ENCODE measurements at places on chromosomes 16 and 17.

DNA sequence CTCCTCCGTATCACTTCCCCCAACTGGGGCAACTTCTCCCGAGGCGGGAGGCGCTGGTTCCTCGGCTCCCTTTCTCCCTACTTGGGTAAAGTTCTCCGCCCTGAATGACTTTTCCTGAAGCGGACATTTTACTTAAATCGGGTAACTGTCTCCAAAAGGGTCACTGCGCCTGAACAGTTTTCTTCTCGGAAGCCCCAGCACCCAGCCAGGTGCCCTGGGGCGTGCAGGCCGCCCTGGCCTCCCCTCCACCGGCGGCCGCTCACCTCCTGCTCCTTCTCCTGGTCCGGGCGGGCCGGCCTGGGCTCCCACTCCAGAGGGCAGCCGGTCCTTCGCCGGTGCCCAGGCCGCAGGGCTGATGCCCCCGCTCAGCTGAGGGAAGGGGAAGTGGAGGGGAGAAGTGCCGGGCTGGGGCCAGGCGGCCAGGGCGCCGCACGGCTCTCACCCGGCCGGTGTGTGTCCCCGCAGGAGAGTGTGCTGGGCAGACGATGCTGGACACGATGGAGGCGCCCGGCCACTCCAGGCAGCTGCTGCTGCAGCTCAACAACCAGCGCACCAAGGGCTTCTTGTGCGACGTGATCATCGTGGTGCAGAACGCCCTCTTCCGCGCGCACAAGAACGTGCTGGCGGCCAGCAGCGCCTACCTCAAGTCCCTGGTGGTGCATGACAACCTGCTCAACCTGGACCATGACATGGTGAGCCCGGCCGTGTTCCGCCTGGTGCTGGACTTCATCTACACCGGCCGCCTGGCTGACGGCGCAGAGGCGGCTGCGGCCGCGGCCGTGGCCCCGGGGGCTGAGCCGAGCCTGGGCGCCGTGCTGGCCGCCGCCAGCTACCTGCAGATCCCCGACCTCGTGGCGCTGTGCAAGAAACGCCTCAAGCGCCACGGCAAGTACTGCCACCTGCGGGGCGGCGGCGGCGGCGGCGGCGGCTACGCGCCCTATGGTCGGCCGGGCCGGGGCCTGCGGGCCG lies 1.6 kb downstream of the HIC1 start:
- DNase-seq, result no peak

GRCh38 chr17:74597069-74597790 lies 5.1 kb upstream of the CD300LD start:
- no peak for DNase-seq

GRCh38 chr17:62134397-62134796 lies 69.3 kb upstream of the MED13 start:
- no peak for DNase-seq

DNA sequence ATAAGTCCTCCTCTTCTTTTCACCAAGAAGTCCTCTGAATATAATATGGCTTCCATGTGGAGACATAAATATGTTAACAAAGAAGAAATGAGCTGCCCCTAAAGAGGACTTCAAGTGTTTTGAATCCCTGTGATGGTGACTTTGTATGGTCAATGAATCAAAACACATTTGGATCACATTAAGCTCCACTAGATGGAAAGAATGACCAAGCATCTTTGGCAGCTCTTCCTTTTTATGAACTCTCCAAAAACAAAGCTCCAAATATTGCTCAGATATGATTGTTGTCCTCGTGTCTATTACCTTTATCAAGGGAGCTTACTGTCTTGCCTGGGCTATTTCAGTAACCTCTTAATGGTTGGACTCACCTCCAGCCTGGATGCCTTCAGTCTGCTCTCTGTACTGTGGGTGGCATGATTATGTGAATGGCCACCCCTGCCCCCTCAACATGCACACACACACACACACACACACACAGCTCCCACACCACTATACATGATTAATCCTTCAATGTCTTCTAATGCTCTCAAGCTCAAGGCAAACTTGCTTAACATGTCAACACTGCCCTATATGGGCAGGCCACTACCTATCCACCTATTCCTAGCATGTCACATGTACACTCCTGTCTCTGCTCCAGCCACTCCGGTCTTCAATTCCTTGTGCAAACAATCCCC lies 346.6 kb upstream of the SALL1 start:
- no peak for DNase-seq

DNA sequence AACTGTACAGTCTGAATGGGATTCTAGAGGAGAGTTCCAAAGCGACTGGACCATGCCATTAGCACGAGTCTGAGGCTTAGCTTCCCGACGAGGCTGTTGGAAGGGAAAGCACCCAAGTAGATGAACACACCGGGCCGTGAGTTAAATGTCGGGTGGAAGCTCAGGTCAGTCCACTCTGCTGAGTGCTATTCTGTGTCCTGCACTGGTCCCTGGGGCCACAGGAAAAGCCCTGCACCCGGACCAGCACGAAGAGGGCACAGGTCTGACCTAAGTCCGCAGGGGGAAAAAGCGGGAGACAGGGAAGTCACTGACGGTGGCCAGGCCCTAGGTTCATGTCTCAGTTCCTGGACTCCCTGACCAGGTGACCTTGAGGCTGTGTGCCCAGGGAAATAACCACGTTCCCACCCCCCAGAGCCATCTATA lies 44.1 kb upstream of the RBFOX3 start:
- DNase-seq, result no peak

DNA sequence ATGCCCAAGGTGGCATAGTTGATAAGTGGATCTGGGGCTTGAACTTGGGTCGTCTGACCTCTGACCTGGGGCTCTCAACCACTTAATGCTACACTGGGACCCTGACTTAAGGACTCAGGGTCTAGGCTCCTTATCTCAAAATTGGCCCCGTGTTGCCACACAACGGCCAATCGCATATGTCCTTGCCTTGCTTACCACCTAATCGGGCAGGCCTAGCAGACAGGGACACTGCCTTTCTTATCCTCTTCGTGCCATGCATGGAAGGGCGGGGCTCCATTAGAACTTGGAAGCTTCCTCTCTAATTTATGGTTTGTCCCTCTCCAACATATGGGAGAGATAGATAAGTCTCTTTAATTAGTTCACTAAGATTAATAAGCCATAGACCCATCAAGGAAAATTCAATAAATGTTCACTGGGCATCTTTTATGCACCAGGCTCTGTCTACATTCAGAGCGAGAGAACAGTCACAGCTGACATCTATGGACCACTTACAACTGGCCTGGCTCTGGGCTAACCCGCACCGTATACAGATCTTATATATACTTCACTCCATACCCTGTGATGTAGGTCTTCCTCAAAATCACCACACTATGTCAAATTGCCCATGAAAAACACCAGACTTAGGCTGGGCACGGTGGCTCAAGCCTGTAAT lies 35.1 kb downstream of the CDH1 start:
- DNase-seq, result peak; percentile 58

GRCh38 chr16:63787014-63787413 lies 1334.8 kb downstream of the CDH11 start:
- peak; percentile 41 for DNase-seq

DNA sequence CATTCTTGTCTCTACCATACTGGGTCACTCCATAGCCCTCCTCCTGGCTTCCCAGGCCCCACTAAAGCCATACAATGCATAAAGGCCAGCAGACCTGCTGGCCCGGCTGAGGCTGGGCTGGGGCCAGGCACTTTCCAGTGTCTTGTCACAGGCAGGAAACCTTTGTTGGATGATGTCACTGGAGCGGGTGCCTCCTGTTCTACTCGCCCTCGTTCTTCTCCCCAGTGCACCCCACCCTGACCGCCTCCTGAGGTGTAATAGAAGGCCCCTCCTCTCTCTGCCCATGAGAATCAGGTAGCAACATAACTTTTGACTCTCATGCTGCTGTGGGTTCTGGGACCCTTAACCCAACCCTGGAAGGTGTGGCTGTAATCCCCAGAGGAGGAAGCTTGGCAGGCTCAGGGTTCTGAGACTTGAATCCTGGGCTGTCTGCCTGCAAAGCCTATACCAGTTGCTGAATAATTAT lies 54.2 kb upstream of the IL34 start:
- no peak for DNase-seq
